ENCODE measurements at places on chromosomes 6 and 20. TPM values are rescaled to one million over a fixed set of nuclear protein-coding genes. Genes with fewer than 3 reads are reported as not detected.

- peaks cover 8% of the 10 kb centered on the region for H3K4me1 ChIP-seq
- no peaks in the 10 kb centered on the region for H3K36me3 ChIP-seq
- H3K4me3 ChIP-seq = peak overlapping the region; percentile 51
- DNase-seq = no peak
- no peak overlapping the region for H3K27ac ChIP-seq
Measured at GRCh38 chr6:170271771-170272314, 19.0 kb downstream of the DLL1 start.

DNA sequence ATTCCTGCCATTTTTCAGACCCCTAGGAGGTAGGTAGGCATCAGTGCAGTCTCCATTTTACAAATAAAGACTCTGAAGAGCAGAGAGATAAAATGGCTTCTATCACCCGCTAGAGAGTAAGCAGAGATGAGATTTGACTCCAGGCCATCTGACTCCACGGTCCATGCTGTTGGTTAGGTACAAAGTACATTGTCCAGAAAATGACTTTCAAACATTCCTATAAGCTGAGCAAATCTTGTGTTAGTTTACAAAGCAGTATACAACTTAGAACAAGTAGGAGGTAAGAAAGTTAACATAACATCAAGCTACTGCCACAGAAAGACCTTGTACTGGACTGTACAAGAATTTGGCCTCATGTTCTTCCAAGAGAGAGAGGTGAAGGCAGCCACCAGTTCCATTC, 14.9 kb downstream of the BTN1A1 start:
- no peak overlapping the region for H3K27ac ChIP-seq
- H3K36me3 ChIP-seq = no peaks in the 10 kb centered on the region
- no peaks in the 10 kb centered on the region for H3K4me1 ChIP-seq
- no peaks in the 10 kb centered on the region for H3K27me3 ChIP-seq

DNA sequence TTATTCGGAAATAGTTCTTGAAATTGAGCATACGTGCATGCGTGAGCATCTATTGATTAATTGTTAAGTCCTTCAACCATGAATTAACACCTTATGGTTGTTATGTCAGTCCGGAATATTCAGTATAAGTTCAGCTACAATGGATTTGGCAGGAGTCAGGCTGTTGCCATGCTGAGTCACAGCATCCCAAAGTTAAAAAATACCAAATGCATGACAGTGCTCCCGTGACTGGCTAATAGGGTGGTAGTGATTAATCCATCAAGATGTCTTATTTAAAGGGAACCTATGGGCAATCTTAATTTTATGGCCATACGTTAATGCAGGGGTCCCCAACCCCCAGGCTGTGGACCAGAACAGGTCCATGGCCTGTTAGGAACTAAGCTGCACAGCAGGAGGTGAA, 10.5 kb downstream of the RAE1 start:
- no peak overlapping the region for H3K27ac ChIP-seq
- no peak overlapping the region for H3K4me3 ChIP-seq
- DNase-seq = no peak

GRCh38 chr6:45184040-45184439, 144.1 kb upstream of the RUNX2 start:
- no peaks in the 10 kb centered on the region for H3K27me3 ChIP-seq
- no peak overlapping the region for H3K4me3 ChIP-seq
- H3K4me1 ChIP-seq = no peaks in the 10 kb centered on the region

GRCh38 chr6:16105854-16106253, 23.0 kb upstream of the MYLIP start:
- no peaks in the 10 kb centered on the region for H3K27me3 ChIP-seq
- DNase-seq = no peak
- no peaks in the 10 kb centered on the region for H3K36me3 ChIP-seq
- H3K4me3 ChIP-seq = no peak overlapping the region
- peaks cover 37% of the 10 kb centered on the region for H3K4me1 ChIP-seq
- H3K27ac ChIP-seq = no peak overlapping the region

- no peak for DNase-seq
- no peak overlapping the region for H3K27ac ChIP-seq
- H3K36me3 ChIP-seq = no peaks in the 10 kb centered on the region
- H3K4me3 ChIP-seq = no peak overlapping the region
- H3K4me1 ChIP-seq = no peaks in the 10 kb centered on the region
Measured at GRCh38 chr6:101351173-101351572, 42.3 kb upstream of the GRIK2 start.

- no peak overlapping the region for H3K27ac ChIP-seq
- DNase-seq = no peak
- no peaks in the 10 kb centered on the region for H3K4me1 ChIP-seq
- H3K4me3 ChIP-seq = no peak overlapping the region
- H3K36me3 ChIP-seq = no peaks in the 10 kb centered on the region
Measured at GRCh38 chr6:34555328-34555727, 801 bp downstream of the SPDEF start.

- H3K27me3 ChIP-seq = no peaks in the 10 kb centered on the region
- no peaks in the 10 kb centered on the region for H3K36me3 ChIP-seq
- H3K27ac ChIP-seq = no peak overlapping the region
- DNase-seq = no peak
- no peak overlapping the region for H3K4me3 ChIP-seq
Measured at GRCh38 chr6:6152060-6152459, 145.3 kb upstream of the NRN1 start.

The PDE10A gene
- 7.0 TPM for total RNA-seq

The LGSN gene
- total RNA-seq = not detected

The PPP2R5D gene
- 20.1 TPM for total RNA-seq

The EDN1 gene
- 6.5 TPM for total RNA-seq

The RFX6 gene
- not detected for total RNA-seq

The VWA7 gene
- total RNA-seq = 0.78 TPM
